Heart left ventricle (tissue), 16 donors: ENCODE measurements at places on chromosomes 3 and 15. TPM values are rescaled to one million over a fixed set of nuclear protein-coding genes. Genes with fewer than 3 reads are reported as not detected.

- H3K4me3 ChIP-seq = no peak overlapping the region
- H3K4me1 ChIP-seq = no peaks in the 10 kb centered on the region
- H3K27me3 ChIP-seq = peaks cover 7% of the 10 kb centered on the region
- H3K36me3 ChIP-seq = no peaks in the 10 kb centered on the region
- DNase-seq = no peak
Measured at GRCh38 chr15:60035344-60035743, 31.2 kb downstream of the FOXB1 start.

STX19 gene
- not detected for total RNA-seq

SEMA3G gene
- total RNA-seq = 29.0 TPM

- H3K4me1 ChIP-seq = peaks cover 4% of the 10 kb centered on the region
- no peak overlapping the region for H3K4me3 ChIP-seq
- DNase-seq = no peak
- H3K27me3 ChIP-seq = no peaks in the 10 kb centered on the region
Measured at GRCh38 chr3:24682141-24682547, 187.5 kb upstream of the THRB start.

- no peak overlapping the region for H3K27ac ChIP-seq
- DNase-seq = peak; percentile 79
- peaks cover 40% of the 10 kb centered on the region for H3K4me1 ChIP-seq
- H3K36me3 ChIP-seq = no peaks in the 10 kb centered on the region
Measured at GRCh38 chr3:124202754-124203153, 210.8 kb upstream of the ROPN1 start.

CHL1 gene
- 15.3 TPM for total RNA-seq
